ENCODE measurements at places on chromosomes 6 and 20. TPM values are rescaled to one million over a fixed set of nuclear protein-coding genes. Genes with fewer than 3 reads are reported as not detected.

DNA sequence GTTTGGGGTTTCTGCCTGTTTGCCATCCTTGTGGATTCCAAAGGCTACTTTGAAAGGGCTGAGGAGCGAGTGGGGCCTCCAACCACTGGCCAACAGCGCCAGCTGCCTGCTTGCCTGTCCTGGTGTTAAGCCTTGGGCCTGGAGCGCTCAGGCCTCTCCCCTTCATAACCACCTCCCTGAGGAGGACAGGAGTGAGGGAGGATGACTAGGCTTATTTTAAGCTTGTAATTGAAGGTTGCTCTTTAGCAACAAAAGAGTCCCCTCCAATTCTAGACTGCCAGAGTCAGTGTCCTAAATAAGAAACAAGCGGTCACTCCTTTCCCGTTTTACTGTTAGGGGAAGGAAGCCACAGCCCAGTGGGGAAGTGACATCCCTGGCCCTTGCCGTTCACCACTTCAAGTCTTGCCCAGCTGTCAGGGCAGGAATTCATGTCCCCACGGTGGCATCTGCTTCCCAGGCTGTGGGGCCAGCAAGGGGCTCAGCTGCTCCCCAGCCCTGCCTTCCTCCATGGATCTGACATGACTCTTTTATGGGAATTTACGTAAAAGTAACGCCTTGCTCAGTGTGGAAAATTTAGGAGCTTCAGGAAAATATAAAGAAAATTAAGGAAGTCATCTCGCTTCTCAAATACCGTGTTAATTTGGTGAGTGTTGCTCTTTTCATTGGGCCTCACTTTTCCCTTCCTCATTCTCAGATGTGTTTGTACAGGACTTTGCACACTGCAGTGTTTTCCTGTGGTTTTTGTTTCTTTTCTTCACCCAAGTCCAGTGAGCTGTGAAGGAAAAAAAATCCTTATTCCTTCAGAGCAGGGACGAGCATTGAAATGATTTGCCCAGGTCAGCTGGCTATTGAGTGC lies 57.8 kb downstream of the SSR1 start:
- no peak for DNase-seq

DNA sequence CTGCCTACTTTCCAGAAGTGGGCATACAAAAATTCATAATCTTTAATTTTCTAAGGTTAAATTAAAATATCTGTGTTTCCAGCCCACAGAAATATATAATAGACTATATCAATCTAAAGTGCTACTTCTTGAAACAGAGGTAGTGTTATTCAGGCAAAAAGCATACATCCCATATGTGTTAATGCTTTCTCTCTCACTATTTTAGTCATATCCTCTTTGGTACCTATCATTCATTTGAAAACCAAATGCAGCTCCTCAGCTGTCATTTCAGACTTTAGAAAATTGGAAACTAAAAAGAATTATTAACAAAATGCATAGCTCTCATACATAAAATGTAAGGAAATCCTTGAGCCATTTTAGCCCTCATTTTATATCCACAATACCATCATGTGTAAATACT lies 925 bp downstream of the FHL5 start:
- no peak for DNase-seq

The SLC17A1 gene
- not detected for total RNA-seq

The MRAP2 gene
- total RNA-seq: not detected

- DNase-seq: no peak
These were observed 38.6 kb downstream of the GHRH start for GRCh38 chr20:37223053-37223452.

All from G401 (cell line).